ENCODE measurements at places on chromosomes 4 and X.
A peak's percentile ranks its signal among the peaks of the same experiment; 100 is the strongest.

DNA sequence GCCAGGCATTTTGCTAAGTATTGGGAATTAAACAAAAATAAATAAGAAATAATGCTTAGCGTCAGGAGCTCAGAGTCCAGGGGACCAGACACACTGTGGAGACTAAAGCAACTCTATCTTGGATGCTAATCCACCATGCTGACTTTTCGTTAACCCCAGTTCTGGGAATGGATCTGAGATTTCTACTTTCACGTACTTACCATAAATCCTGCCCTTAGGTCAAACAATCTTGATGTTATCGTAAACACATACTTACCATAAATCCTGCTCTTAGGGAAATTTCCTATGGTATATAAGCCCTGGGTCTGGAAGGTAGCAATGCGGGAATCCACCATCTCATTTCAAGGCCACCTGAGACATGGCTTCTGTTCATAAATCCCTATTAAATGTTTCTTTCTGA, 204.5 kb upstream of the IGFBP7 start:
- DNase-seq: no peak

GRCh38 chr4:75781305-75781704, 56.9 kb downstream of the USO1 start:
- no peak for DNase-seq

GRCh38 chr4:53075162-53075785, 213.2 kb downstream of the RASL11B start:
- DNase-seq: no peak

DNA sequence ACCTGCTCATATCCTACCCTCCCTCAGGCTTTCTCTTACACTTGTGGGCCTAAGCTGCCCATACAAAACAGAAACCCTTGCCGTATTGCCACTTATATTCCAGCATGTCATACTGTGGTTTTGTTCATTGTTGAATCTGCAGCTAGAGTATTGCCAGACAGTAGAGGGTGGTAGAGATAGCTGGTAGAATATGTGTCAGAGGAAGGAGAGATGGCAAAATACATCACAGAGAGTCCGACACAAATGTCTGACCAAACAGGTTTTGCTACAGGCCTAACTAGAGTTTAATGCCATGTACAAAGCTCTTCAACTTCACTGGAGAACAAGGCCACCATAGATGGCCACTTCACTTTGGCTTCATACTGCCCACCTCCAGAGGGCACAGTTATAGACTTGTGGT, 160.1 kb downstream of the EFHC2 start:
- no peak for DNase-seq

- DNase-seq: no peak
Observed at GRCh38 chrX:52988985-52989917, 30.9 kb upstream of the FAM156A start.

DNA sequence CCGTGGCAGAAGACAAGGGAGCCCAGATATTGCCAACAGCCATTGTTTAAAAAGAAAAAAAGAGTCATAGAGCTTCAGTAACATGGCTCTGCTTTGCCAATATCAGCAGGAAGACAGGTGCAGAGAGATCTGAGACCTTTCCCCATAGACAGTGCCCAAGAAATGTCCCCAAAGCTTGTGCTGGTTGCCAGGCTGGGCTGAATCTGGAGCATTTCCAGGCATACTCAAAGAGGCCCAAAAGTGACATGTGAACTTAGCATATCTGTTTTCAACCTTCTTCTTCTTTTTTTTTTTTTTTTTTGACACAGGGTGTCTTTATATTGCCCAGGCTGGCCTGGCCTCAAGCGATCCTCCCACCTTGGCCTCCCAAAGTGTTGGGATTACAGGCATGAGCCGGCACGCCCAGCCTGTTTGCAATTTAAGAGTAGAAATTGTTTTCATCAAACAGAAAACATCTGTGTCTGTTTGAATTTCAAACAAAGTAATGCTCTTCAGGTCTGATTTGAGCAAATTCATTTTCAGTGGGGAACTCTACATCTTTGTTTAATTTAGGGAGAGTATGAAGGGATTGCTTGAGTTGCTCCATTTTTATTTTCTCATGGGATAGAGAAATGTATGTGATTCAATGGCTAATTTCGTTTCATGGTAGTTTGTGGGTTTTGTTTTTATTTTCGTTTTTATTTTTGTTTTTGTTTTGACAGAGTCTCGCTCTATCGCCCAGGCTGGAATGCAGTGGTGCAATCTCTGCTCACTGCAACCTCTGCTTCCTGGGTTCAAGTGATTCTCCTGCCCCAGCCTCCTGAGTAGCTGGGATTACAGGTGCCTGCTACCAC, 56.6 kb upstream of the RBM47 start:
- no peak for DNase-seq

- peak; percentile 65 for DNase-seq
Observed at GRCh38 chrX:39874202-39874816, 223.4 kb downstream of the BCOR start.

DNA sequence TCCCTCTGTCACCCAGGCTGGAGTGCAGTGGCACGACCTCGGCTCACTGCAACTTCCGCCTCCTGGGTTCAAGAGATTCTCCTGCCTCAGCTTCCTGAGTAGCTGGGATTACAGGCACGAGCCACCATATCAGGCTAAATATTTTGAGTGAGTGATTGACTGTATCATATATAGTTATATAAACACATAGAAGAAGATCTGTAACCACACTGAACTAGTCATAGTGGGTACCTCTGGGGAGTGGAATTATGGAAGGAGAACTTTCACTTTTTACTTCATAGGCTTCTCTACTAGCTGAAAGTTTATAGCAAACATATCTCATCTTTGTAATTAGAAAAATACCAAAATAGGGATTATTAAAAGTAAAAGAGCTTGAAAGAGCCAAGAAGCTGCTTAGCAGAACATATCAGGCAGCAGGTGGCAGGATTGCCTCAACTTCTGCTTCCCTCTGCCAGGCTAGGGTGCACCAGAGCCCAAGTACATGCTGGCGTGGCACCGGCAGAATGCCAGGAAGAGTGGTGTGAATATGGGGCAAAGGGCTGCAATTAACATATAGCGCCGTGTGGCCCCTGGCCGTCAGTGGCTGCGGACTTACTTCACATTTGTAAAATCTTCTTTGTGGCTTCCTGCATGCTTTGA, 39.5 kb upstream of the CD40LG start:
- DNase-seq: peak; percentile 32

DNA sequence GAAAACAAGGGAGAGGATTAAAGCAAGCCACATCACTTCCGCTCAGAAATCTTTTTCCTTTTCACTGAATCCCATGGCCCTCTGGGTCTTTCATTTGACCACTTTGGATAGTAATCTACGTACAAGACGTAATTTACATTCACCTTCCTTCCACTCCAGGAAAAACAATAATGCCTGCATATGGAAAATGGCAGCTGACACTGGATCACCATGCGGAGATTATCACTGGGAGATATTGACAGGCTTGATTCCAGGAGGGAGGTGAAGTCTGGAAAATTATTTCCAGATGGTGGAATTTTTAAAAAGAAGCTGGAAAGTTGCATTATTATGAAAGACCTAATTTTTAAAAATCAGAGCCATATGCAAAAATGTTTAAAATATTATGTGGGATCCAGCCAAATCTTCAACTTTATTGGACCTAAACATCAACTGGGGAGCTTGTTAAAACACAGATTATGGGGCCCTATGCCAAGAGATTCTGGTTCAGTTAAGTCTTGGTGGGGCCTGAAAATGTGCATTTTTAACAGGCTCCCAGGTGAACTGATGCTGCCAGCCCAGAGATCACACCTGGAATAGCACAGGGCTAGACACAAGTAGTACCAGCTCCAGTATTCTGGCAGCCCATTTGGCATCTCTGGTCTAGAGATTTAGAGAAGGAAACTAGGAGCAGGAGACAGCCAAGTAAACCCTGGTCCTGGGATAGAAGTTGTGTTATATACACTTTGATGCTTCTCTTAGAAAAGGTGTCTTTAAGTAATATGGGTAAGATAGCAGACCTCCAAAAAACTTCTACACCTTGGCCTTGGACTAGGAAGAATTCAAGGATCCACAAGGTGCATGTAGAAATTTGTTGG, 290.3 kb upstream of the LDB2 start:
- DNase-seq: no peak

DNA sequence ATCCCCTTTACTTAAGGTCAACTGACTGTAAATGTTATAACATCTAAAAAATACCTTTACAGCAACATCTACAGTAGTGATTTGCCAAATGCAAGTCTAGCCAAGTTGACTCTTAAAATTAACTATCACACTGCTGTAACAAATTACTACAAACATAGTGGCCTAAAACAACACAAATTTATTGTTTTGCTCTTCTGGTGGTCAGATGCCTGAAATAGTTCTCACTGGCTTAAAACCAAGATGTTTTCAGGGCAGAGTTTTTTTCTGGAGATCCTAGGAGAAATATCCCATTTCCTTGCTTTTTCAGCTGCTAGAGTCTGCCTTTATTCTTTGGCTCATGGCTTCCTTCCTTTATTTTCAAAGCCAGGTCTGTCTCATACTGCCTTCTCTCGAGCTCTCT, 120.5 kb downstream of the ADGRL3 start:
- DNase-seq: no peak

DNA sequence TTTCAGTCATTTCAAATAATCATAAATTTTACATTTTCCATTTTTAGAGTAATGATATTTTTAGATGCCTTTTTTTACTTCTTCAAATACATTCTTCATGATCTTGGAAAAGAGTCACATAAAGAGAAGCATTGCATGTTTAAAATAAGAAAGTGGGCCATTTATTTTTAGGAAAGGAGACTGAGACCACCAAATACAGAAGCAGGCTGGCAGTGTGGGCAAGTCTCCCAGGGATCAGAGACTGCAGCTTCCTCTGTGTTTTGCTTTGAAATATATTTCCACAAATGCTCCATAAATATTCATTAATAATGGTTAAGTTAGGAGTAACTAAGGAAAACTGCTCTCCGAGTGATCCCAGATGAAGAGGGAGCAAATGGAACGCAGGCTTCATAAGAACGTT, 276.7 kb downstream of the DCTD start:
- DNase-seq: no peak

DNA sequence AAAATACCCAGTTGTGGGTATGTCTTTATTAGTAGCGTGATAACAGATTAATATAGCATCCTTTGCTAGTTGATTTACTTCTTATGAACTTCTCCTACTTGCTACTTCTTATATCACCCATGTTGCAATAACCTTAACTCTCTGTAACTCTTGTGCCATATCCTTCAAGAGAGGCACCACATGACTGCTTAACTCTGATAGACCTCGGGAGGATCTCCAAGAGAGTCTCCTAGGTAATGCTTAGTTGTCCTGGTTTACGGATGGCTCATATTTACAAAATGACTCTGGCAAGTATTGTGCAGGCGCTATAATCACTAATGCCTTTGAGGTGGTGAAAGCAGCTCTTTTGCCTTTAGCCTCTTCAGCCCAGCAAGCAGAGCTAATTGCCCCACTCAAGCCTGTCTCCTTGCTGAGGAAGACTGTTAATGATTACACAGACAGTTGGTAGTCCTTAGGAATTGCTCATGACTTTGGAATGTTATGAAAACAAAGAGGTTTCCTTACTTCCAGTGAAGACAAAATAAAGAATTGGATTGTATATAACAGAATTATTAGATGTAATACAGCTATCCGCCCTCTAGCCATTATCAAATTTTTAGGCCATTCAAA, 1305.8 kb downstream of the PCDH7 start:
- no peak for DNase-seq

DNA sequence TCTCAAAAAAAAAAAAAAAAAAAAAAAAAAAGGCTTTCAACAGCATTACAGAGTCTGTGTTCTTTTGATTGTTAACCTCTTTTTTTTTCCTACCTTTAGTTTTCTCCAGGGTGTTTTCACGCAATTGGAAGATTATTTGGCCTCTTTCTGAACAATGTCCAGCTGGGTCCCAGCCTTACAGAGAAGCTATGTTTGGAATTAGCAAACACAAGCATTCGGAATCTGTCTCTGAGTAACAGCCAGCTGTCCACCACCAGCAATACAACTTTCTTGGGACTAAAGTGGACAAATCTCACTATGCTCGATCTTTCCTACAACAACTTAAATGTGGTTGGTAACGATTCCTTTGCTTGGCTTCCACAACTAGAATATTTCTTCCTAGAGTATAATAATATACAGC, 13.3 kb downstream of the TLR3 start:
- no peak for DNase-seq

- peak; percentile 19 for DNase-seq
Observed at GRCh38 chrX:54495814-54496516, at the start of gene FGD1. TSS of gene FGD1 (minus strand) at chrX:54496234. CDS start at chrX:54495432, 802 bp downstream.

DNA sequence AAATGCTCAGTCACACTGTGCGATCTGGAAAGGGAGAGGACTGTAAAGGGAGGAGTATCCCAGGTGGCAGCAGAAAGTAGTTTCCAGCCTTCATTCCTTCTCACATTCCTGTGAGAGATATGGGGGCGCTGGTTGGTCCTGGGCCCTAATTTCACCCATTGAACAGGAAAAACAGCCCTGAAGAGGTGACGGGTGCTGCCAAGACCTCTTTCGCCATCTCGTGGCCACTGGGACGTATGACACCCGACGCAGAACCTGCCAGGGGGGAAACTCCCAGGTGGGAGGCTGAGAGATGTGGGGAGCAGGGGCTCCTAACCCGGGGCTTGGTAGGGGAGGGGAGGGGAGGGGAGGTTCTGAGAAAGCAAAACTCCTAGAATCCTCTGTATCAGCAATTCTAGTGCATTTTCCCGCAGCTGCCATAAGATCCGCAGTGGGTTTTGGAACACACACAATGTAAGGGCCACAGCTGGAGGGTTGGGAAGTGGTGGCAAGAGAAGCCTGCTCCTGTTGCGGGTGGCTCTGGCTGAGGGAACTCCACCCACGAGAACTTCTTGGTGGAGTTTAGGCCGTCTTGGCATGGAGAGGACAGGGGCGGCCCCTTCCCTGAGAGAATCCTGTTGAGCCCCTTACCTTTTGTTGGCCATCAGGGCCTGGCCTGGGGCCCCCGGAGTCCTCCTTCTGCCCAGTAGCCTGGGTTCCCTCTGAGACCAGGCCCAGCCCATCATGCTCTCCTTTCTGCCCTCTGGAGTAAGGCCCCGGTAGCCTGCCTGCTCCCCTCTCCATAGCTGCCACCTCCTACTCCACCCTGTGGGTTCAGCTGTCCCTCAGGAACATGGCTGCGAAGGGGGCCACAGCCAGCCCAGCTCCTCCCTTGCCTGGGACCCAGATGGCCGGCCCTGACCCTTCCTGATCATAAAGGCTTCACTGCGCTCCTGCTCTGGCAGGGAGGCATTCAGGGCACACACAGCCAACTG, 134.1 kb downstream of the OR13H1 start:
- DNase-seq: peak; percentile 29

DNA sequence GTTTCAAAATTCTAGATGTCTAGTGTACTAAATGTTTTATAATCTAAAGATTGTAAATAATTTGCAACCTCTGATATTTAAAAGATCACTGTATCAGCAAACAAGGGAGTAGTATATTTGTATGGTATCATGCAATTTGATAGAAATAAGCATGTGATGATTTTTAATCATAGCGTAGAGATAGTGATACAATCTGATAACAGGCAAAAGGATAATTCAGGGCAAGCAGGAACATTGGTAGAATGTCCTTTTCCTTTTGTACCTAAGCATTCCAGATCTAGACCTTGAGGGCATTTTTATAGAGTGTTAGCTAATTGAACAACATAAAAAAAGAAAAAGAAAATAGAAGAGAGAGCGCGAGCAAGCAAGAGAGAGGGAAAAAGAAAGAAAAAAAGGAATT, 1.4 kb downstream of the ANK2 start:
- DNase-seq: no peak
